NCI-H1436 (cell line): ENCODE measurements at places on chromosomes 11 and 22.

GRCh38 chr22:46150034-46150654 is at the start of gene PPARA:
PPARA (plus strand) TSS chr22:46150526; CDS start chr22:46198384, 47,858 bp downstream.
- peak; percentile 54 for DNase-seq

DNA sequence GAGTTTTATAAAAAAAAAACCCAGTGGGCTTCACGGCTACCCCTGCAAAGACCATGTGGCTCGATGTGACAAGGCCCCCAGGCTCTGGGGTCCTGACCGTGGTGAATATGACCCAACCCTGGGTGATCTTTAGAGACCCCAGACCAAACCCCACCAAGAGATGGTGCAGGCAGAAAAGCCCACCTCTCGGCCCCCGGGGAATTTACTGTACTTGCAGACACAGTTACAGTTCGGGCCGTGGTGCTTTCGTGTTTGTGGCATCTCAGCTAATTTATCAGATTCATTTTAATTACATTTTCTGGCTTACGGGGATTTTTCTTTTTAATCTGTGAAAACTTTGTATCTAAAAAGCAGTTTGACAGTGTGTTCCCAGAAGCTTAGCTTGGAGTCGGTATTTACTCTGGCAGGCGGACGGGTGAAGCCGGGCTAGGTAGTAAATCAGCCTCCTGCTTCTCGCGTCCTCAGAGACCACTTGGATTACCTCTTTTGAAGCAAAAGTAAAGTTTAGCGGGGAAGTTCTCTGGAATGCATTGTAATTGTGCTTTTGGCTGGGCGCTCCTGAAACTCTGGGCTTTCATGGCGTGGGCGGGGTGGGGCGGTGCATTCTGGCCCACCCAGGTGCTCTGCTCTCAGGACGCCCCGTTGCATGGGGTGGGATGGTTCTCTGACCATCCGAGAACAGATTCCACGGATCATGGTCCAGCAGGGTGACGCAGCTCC is 25.3 kb downstream of the ANO1 start:
- DNase-seq, result no peak

GRCh38 chr11:130181295-130182272 is 22.0 kb downstream of the ST14 start:
- DNase-seq, result peak; percentile 40

- DNase-seq, result no peak
Observed at GRCh38 chr11:79575701-79576100, 134.9 kb upstream of the TENM4 start.

DNA sequence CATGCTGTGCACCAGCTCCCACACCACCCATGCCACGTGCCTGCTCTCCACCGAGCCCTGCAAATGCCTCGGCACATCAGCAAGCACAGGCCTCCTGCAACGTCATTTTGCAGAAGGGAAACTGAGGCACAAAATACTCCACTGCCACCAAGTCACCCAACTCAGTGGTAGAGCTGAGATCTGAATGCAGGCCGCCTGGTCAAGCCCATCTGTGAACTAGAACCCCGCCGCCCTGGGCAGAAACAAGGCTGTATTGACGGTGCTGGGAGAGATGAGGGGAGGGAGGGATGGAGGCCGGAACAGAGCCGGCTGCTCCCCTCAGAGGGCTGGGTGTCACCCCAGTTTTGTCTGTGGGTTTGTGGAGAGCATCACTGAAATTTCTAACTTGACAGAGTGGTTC is 81.4 kb downstream of the CDKN1C start:
- no peak for DNase-seq

GRCh38 chr22:27724157-27724556 is 77.4 kb downstream of the MN1 start:
- DNase-seq, result no peak

DNA sequence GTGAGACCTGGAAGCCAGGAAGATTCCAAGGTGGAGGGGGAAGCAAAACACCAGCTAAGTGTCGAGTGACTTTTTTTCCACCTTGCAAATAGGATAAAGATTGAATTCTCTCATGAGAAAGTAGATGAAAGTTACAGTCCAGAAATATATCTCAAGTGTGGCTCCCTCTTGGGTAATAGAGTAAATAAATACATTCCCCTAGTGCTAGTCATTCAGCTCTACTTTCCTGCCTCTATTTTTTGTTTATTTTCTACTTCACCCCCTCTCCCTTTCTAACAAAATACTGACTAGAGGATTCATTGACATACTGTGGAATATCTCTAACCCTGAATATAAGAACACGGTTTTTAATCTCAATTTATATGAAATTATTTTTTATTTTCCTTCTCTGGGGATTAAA is 19.2 kb upstream of the OOSP4B start:
- DNase-seq, result no peak

DNA sequence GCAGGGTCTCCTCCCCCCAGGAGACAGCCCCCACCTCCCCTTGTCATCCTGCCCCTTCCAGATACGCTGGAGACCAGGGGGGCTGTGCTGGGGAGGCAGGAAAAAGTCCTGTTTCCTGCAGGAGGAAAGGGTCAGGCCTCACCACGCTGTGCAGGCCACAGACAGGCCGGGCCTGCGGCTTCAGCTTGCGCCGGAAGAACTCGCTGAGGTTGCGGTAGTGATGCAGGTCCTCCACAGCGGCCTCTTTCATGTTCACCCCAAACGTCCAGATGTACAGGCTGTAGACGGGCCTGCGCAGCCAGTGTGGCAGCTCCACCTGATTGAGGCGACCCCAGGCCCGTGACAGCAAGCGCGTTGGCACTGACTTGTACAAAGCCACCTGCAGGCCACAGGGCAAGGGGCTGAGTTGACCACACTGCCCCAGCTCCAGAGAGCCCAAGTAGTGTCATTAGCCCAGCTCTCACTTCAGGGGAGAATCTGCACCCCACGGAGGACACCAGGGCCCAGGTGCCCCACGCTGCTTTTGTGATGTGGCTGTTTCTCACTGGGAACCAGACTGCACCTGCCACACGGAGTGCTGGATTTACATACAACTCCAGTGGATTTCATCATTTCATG is 40.4 kb downstream of the PISD start:
- no peak for DNase-seq

- DNase-seq, result no peak
Observed at GRCh38 chr11:115258216-115258615, 246.0 kb downstream of the CADM1 start.

- no peak for DNase-seq
Observed at GRCh38 chr11:64864473-64865285, 13.7 kb downstream of the EHD1 start.

- DNase-seq, result no peak
Observed at GRCh38 chr11:1487091-1487850, 692 bp upstream of the MOB2 start.
